ENCODE measurements at places on chromosomes 13 and 19.
A peak's percentile ranks its signal among the peaks of the same experiment; 100 is the strongest.

DNA sequence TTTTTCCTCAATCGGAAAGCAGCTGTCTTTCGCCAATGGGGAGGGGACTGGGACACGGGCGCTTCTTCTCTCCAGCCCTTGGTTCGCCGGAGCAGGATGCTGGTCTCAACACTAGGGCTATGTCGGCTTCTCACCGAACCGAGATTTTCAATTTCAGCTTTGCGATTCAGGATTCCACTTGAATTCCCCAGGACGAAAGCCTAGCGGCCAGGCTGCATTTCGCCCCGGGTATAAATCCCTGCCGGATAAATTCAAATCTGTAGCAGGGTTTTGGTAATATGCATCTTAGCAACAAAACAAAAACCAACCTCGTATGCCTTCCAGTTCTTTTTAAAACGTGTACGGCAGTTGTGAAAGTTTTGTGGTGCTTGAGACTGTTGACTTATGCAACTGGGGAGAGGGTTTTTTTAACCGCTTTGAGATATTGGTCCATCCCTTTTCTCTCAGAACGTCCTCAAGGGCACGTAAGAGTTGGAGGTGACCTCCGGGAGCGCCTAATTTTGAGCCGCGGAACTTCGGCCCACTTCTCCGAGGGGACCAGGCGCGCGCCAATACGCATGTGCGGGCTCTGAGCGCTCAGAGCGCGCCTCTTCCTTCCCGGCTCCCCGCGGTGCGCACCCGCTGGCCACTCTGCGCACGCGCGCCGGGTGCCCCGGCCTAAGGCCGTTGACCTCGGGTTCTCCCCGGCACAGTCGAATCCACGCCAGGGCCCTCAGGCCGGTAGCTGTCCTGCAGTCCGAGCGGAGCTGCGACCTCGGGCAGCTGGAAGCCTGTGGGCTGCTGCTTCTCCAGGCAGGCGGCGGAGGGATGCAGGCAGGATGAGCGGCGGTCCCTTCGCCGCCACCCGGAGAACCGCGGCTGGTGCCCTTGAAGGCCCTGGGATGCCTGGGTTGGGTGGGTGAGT lies 7.6 kb downstream of the POU4F1 start:
- no peak for DNase-seq

DNA sequence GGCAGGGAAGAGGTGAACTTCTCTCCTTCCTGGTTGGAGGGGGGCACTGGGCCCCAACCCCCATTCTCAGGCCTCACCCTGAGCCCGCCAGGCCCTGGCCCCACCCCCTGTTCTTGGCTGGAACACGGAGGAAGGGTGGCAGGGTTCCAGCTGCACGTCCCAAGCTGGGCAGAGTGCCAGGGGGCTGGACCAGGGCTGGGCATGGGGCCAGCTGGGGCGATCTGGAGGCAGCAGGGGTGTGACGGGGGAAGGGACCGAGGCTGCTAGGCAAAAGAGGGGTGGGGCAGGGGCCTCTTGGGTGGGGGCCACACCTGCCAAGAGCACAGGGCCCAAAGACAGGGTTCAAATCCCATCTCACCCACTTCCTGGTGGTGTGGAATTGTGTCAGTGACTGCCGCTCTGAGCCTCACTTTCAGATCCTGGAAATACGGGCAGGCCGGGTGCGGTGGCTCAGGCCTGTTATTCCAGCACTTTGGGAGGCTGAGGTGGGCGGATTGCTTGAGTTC lies 2.2 kb downstream of the HIF3A start:
- DNase-seq: peak; percentile 30

- no peak for DNase-seq
These were observed 296.8 kb upstream of the SGCG start for GRCh38 chr13:22883956-22884355.

DNA sequence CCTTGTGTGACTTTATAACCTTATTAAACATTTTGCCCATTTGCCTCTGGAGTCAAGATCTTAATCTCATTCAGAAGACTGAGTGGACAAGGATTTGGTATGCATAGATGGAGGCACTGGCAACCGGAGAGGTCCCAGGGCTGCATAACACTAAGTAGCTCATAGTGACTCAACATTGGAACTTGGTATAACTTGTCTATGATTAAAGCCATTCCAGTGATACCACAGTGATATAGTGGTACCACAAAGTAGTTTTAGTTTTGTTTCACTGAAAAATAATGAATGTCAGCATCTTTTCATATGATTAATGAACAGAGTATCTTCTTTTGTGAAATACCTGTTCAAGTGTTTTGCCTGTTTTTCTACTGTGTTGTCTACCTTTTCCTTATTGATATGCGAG lies 26.4 kb downstream of the CDK8 start:
- DNase-seq: peak; percentile 43

- no peak for DNase-seq
These were observed 45.6 kb downstream of the ZNF627 start for GRCh38 chr19:11642902-11643301.

- DNase-seq: no peak
These were observed 15.7 kb downstream of the GARRE1 start for GRCh38 chr19:34269968-34270621.

GRCh38 chr13:105448811-105449210 lies 1086.7 kb downstream of the EFNB2 start:
- no peak for DNase-seq

DNA sequence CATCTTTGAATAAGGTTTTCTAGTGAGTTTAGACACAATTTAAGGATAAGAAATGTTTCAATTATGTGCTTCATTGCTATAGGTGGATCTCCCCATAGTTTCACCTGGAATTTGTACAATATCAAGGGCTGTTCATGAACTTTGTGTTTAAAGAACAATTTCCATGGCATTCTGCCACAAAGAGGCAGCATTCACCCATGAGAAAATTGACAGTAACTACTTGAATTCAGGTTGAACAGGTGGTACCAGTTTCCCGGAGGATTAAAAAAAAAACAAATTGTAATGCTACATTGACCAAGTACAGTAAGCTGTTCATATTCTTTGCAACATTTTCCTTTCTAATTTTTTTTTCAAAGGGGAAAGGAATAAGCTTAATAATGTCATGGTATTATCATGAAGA lies 9.1 kb downstream of the SLITRK5 start:
- DNase-seq: no peak

- DNase-seq: no peak
These were observed 29.1 kb upstream of the TPTE2 start for GRCh38 chr13:19590423-19590822.

DNA sequence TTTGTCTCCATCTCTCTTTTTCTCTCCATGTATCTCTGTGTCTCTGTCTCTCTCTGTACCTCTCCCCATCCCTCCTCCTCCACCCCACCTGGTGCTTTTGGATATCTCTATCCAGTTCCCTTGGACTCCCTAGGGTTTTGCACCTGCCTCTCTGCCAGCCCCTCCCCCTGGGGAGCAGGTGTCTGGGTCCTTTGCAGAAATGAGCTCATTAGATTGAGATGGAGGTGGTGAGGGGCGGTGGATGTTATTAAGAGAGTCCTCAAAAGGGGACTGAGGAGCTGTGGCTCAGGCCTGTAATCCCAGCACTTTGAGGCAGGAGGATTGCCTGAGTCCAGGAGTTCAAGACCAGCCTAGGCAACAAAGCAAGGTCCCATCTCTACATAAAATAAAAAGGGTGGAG lies 2.1 kb downstream of the KCNN4 start:
- no peak for DNase-seq

DNA sequence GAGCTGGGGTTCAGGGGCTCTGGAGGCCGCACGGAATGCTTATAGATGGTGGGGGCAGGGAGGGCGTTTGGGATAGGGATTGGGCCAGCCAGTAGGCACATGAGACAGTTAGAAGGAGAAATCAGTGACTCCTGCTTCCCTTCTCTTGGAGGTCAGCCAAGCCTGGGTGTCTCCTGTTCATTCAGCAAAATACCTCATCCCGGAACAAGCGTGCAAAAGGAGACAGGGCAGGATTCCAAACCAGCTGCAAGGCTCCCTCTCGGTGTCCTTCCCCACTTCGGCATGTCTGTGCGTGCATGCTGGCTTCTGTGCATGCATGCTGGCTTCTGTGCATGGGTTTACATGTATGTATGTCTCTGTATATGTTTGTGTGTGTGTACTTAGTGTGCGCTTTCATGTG lies 37.3 kb upstream of the PEPD start:
- DNase-seq: no peak

DNA sequence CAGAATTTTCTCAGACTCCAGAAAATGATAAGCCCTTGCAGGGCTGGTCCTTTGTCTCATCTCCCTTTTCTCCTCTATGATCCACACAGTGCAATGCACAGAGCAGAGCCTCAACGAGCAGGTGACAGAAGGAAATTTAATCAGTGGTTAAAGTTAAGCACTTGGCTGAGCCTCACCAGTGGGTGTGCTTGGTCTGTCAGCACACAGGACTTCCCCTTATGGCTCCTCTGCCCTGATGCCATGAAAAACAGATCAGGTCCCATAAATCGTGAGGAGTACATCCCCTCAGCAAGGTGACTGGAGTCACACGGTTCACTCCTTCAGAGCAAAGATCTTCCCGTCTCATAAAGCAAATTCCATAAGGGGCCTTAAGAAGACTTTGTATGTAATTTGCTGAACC lies 818.2 kb downstream of the UQCRFS1 start:
- no peak for DNase-seq

DNA sequence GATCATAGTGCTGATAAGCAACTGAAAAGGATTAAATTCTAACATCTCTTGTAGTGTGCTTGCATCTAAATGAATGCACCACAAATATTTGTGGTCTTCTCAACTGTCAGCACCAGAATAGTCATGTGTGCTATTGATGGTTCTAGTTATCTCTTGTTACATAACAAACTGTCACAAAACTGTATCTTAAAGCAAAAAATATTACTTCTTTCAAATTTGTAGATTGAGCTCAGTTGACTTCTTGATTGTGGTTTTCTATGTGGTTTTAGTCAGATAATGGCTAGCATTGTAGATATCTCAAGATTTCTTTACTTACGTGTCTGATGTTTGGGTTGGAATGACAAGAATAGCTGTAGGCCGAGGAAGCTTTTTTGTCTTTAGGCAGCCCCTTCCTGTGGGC lies 431.3 kb downstream of the SLITRK6 start:
- DNase-seq: no peak

DNA sequence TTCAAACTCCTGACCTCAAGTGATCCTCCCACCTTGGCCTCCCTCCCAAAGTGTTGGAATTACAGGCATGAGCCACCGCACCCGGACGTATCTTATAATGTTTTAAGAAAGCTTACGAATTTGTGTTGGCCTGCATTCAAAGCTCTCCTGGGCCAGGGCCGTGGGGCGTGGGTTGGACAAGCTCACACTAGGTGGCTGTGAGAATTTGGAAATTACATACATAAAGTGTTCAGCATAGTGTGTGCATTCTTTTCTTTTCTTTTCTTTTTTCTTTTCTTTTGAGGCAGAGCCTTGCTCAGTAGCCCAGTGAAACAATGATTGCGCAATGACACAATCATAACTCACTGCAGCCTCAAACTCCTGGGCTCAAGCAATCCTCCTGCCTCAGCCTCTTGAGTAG lies 2.6 kb downstream of the ZSWIM4 start:
- DNase-seq: peak; percentile 48

DNA sequence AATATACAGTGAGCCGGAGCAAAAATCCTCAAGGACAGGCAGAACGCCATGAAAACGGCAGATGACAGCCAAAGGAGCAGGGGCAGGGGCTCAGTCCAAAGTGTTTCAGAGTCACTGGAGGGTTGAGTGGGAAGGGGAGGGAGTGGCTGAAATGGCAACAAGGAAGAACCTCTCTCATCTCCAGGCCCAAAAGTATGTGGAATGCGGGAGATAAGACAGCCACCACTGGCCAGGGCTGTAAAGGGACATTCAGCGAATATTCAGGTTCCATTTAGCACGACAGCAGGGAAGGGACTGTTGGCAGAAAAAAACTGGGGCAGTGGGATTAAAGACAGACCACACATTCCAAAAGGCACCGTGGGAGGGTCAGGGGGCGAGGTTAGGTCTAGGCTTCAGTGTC lies 48.4 kb downstream of the USPL1 start:
- DNase-seq: no peak

DNA sequence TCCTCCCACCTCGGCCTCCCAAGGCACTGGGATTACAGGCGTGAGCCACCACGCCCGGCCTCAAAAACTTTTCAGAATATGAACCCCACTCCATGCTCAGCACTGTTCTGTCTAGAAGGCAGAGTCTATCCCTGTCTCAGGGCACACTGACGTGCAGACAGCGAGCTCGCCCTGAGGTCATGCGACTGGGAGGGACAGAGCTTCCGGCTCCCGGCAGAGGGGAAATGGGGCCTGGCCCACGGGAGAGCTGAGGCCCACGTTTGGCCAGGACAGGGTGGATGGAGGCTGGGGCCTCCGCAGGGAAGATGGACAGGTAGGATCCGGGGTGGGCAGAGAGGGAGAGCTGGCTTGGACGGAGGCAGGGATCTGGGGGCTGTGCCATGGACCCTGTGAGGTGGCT lies 2.8 kb upstream of the AZU1 start:
- no peak for DNase-seq

GRCh38 chr19:2229103-2230032 lies 6.8 kb downstream of the PLEKHJ1 start:
- no peak for DNase-seq

DNA sequence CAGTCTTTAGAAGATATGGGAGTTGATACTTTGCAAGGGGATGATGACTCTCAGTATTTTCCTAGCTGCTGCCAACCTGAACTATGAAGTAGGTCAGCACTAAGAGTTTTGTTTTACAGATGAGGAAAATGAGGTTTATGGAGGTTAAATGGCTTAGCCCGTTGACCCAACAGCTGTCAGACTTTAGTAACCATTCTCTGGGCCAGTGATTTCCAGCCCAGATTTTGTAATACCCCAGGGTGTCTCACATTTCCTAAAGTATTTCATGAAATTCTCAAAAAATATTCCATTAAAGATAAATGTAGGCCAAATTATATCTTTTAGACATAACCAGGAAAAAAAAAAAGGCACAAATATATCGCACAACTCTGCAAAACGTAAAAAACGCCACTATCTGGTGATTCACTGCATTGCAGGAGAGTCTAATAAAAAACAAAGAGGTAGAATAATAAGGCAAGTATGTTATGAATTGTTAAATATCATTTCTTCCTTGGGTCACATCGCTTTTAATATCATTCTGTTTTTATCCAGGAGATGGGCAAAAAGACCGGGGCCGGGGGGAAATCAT lies 112.5 kb downstream of the DACH1 start:
- peak; percentile 6 for DNase-seq

DNA sequence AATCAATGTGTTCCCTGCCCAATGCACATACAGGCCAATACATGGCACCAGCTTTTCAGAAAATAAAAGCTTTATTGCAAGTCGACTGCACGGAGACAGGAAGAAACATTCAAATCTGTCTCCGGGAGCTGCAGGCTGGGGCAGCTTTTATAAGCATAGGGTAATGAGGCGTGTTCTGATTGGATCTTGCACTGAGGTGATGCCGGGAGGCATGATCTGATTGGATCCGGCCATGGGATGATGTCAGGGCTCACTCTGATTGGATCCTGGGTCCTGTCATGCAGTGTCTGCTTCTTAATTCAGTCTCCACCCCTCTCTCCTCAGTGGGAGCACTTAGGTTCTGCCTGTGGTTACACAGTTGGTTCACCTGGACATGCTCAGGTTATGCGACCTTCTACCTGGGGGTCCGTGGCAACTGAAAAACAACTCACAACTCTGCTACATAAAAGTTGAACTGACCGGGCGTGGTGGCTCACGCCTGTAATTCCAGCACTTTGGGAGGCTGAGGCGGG lies 11.8 kb upstream of the FBN3 start:
- DNase-seq: no peak

- no peak for DNase-seq
These were observed 1591.3 kb downstream of the EFNB2 start for GRCh38 chr13:104944176-104944575.

Data from stromal cell of bone marrow (primary cell).